ENCODE measurements at places on chromosomes 6 and 20.

DNA sequence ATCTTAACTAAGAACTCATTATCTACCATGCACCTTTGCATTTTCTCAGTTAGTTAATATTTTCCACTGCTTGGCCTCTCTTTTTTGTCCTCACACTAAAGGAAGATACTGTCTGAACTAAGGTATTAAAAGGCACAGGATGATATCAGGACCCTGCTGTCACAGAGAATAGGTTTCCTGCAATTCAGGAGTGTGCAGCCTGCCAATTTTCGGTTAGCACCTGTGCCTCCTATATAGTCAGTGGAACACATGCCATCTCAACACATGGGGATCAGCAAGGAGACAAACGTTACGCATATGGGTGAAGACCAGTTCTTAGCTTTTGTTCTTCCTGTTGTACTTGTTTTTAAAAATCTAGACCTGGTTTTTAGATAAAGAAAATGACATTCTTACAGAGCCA is 71.0 kb downstream of the FUT9 start:
- no peak for DNase-seq

- no peak for DNase-seq
Observed at GRCh38 chr6:33339193-33339592, 21.6 kb upstream of the ZBTB22 start.

GRCh38 chr6:158388727-158389126 is 76.5 kb downstream of the TULP4 start:
- no peak for DNase-seq

GRCh38 chr6:4378319-4378996 is 243.1 kb upstream of the ECI2 start:
- DNase-seq, result no peak

DNA sequence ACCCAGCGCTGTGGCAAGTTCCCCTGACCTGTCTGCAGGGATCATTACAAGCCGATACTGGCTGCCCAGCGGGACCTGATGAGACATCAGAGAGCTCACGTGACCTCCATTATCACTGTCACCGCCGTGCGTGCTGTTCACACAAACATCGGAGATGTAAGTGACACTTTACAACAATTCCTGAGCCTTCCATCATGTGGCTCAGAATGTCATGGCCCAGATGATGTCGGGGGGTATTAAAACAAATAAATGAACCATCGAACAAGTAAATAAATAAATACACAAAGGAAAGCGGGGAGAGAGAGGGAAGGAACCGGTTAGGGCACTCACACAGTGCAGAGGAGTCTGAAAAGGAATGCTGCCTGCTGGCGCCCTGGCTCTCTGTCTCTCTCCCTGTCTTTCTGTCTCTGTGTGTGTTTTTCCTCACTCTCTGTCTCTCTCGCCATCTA is 195.1 kb downstream of the BMP7 start:
- no peak for DNase-seq

DNA sequence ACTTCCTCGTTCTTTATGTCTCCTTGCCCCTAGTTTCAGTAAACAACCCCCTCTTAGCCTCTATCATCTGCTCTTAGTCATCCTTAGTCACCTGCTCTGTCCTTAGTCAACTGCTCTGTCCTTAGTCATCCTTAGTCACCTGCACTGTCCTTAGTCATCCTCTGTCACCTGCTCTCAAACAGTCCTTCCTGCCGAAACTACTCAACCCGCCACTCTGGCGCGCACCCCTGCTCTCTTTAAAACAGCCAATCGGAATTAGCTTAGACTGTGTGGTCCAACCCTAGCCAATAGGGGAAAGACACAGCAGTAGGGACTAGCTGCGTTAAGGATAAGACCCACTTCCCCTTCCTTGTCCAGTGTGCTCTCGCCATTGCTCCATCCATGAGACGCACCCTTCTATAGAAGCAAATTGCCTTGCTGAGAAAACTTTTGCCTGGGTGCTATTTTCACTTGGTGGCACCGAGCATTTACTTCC is 73.9 kb downstream of the BACH2 start:
- no peak for DNase-seq

GRCh38 chr20:62239278-62239879 is 1.1 kb downstream of the OSBPL2 start:
- no peak for DNase-seq

- no peak for DNase-seq
Observed at GRCh38 chr6:163828038-163828795, 413.7 kb downstream of the QKI start.

GRCh38 chr6:139334806-139335446 is 39.5 kb downstream of the CITED2 start:
- DNase-seq, result no peak

GRCh38 chr20:20699144-20699543 is 13.3 kb downstream of the RALGAPA2 start:
- DNase-seq, result no peak

GRCh38 chr20:14955399-14955798 is 618.0 kb upstream of the FLRT3 start:
- DNase-seq, result no peak

DNA sequence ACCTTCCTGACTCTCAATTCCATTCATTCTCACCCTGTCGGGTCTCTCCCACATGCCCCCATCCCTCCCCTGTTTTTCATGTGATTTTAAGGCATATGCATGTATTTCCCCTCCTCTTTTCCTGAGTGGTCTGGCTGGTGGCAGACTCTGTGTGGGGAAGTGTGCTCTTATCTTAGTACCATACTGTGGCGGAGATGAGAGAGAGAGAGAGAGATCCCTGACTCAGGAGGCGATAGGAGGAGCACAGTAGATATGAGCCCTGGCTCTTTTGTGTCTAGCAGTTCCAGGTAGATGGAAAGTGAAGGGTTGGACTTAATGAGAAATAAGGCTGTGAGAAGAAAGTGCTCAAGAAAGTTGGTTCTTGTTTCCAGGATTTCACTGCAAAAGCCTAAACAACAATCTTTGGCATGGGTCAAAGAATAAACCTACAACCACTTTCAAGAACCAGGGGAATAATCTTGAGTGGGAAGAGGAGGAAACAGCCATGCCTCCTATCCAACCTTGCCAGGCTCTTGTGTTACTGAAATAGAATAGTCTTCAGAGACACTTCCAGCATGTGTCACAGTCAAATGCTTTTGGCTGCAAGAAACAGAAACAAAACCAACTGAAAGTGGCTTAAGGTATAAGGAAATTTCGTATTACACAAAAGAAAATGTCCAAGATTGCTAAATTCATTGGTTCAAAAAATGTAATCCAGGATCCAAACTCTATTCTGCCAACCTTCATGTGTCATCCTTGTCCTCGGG is 123.8 kb upstream of the MYLIP start:
- DNase-seq, result no peak

- DNase-seq, result peak; percentile 48
Observed at GRCh38 chr6:38638941-38639497, 710 bp downstream of the BTBD9 start.

- no peak for DNase-seq
Observed at GRCh38 chr6:14121936-14122344, 4.4 kb downstream of the CD83 start.

GRCh38 chr6:22424196-22424595 is 127.4 kb upstream of the PRL start:
- no peak for DNase-seq

- no peak for DNase-seq
Observed at GRCh38 chr6:79574630-79575225, 37.5 kb upstream of the LCA5 start.

GRCh38 chr6:1729750-1730140 is 120.0 kb downstream of the FOXC1 start:
- DNase-seq, result no peak

GRCh38 chr6:138271451-138271850 is 53.2 kb upstream of the PBOV1 start:
- DNase-seq, result no peak

DNA sequence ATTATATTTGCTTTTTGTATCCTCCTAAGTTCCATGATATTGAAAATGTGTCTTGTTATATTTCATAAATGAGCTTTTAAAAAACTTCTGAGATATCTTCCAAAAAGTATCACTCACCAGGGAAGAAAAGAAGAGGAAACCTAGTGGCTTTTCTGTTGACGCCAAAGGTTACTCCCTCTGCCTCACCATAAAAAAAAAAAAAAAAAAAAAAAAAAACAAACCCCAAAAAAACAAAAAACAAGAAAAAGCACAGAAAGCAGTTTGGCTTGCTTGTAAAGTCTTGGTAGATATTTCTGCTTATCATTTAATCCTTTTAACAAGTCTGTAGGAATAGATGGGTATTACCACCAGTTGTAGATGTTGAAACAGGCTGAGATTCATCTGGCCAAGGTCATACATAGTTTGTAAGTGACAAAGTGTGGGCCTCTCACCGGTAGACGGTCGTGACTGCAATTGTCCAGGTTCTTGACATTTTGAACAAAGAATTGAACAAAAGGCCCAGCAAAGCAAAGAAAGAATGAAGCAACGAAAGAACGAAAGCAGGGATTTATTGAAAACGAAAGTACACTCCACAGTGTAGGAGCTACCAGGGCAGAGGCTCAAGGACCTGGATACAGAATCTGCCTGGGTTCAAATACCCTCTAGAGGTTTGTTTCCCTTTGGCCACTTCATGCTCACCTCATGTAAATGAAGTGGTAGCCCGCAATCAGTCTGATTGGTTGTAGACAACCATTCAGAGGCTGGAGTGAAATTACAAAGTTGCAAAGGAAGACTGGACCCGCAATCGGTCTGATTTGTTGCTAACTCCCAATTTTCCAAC is 11.6 kb upstream of the ELOVL5 start:
- no peak for DNase-seq

- DNase-seq, result no peak
Observed at GRCh38 chr6:125858427-125859320, 67.9 kb downstream of the NCOA7 start.

DNA sequence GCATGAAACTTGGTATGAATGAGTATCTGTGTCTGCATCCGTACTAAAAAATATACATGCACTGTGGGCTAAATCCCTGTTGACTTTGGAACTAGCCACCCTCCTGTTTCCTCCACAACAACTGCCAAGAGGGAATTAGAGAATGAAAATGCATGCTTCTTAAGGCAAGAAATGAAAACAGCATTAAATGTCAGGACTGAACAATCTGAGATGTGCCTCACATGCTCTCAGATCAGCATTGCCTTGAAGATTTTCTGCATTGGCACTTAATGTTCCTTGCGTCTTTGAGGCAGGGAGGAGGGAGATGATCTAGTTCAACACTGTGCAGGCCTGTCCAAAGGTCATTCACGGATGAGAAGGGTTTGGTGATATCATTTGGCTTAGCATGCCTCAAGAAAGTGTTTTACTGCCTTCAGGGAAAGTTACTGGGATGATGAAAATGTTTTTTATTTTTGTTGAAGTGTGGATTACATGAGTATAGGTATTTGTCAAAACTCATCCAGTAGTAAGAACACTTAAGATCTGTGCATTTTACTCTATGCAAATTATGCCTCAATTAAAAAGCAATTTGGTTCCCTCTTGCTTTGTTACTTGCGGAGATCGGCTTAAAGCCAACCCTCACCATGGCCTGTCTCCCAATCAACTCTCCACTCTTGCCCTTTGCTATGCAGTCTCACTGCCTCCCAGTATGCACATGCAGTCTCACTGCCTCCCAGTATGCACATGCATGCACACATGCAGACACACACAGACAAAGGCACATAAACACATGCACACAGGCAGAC is 47.5 kb upstream of the RIN2 start:
- DNase-seq, result no peak

DNA sequence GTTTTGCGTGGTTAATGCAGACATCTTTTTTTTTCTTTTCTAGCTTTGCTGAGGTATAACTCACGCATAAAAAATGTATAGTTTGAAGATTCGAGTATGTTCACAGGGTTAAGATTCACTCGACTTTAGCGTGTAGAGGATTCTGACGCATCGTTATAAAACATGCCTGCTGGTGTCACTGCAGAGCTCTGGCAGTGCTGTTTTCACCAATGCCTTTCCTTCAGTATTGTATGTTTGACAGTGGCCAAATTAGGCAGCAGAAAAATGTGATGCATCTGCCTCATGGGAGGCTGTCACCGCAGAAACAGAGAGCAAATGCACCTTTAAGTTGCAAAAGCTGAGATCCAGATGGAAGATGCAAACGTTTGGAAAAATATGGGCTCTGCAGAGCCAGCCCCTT is 18.0 kb upstream of the SIRPB2 start:
- DNase-seq, result peak; percentile 11

DNA sequence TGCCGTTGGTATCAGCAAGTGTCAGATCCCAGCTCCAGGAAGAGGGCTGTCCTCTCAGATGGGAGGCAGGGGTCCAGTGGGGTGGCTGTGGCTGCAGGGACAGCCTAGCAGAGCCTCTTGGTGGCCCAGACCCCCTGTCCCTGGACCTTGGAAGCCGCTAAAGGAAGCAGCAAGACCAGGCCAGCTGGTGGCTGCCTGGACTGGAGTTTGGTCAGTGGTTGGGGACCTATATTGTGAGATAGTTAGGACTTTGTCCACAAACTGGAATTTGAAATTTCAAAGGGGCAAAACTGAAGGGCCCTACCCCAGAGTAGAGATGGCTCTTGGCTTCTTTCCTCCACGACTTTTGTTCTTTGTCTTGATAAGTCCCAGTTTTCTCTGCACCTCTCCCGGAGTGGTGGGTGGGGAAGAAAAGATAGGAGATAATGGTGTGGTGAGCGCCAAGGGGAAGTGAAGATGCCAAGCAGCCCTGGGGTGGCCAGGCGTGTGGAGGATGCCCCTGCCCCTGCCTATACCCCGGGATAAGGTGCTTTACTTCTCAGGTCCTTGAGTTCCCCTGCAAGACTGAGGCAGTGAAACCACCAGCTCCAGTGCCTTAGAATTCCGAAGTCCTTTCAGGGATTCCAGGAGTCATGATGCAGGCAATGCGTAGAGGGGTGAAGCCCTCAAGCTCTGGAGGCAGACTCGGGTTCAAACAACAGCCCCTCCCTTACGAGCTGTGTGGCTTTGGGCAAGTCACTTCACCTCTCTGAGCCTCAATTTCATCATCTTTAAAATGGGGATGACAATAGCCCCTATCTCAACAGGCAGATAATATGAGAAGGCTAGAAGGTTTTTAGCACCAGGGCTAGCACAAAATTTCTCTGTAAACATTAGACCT is 40.2 kb downstream of the HNF4A start:
- no peak for DNase-seq

DNA sequence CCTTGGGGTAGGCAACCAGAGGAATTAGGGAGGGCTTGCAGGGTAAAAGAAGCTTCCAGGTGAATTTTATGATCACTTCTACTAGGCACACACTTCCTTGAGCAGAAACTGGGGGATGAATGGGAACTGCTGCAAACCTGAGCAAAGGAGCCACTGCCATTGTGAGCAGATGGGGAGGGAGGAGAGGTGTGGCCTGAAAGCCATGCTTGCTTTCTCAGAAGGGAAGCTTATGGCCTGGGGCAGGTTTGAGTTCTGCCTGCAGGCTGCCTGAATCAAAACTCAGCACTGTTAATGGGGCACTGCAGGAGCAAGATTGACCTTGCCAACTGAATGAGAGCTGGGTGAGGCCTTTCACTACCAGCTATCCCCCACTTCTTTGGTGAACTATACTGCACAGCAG is 328.1 kb downstream of the NKAIN2 start:
- DNase-seq, result no peak

DNA sequence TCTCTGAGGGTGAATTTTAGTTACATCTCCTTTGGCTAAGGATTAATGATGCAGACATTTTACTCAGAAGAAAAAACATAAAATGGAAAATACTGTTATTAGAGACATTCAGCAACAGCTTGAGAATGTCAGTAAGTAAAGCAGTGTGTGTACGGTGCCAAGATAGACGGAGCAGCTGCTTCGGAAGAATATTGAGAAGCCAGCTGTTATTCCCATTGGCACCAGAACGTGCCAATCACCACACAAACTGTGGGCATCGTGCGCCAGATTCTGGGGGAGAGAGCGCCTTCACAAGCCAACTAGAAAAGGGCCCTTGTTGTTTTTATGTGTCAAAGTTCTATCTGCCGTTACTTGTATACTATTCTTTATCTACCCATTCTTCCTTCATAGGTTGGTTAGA is 163.4 kb downstream of the MTFR2 start:
- no peak for DNase-seq

GRCh38 chr20:1994627-1995026 is 769 bp upstream of the PDYN start:
- DNase-seq, result no peak

Measured in effector memory CD8-positive, alpha-beta T cell (primary cell).